ENCODE measurements at places on chromosomes 7 and 10. TPM values are rescaled to one million over a fixed set of nuclear protein-coding genes. Genes with fewer than 3 reads are reported as not detected.
A peak's percentile ranks its signal among the peaks of the same experiment; 100 is the strongest.

DNA sequence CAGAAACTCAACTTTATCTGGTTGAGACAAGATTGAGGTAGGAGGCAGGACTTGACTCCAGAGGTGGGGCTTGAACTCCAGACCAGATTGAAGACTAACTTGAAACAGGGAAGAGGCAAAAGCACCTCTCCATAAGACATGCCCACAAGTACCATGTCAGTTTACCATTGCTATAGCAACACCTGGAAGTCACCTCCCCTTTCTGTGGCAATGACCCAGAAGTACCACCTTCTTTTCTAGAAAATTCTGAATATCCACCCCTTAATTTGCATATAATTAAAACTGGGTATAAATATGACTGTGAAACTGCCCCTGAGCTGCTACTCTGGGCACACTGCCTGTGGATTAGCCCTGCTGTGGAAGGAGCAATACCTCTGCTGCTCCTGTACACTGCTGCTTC lies 4.9 kb upstream of the TOMM7 start:
- no peaks in the 10 kb centered on the region for H3K36me3 ChIP-seq
- no peak for DNase-seq
- H3K4me1 ChIP-seq: no peaks in the 10 kb centered on the region

DNA sequence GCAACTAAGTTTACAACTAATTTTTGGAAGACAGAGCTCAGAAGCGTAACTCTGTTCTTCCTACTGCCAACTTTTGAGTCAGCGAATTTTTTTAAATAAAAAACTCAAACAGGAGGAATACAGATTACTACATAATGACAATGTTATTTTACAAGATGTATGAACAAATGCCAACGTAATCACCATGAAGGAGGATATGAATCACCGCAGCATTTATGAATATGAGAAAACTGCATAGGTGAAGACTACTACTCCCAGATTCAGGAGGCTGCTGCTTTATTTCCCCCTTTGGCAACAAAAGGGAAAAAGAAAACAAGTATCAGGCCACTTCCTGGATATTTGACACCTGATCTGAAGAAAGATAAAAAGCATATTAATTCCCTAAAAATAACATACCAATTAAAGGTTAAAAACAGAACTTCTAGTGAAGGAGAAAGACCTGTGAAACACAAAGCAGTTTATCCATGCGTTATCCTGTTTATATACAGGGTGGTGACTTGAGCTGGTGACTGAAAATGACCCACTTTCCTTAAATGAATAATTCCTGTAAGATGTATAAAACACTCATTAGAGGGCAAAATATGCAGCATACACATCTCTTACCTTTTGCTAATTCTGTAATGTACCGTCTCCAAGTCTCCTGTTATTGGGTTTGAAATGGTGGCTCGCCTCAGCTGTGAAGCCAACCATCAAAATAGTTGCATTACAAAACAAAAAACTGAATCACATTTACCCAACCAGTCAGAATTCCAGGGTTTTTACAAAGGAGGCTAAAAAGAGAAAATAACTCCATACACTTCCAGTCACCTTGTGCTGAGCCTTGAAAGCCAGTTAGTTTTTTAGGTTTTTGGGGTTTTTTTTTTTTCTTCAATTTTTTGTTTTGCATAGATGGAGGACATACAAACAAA lies 52.0 kb downstream of the P4HA1 start:
- peak; percentile 71 for DNase-seq
- H3K27me3 ChIP-seq: no peaks in the 10 kb centered on the region
- H3K4me1 ChIP-seq: peaks cover 21% of the 10 kb centered on the region
- H3K4me3 ChIP-seq: no peak overlapping the region
- peaks cover 2% of the 10 kb centered on the region for H3K36me3 ChIP-seq

DNA sequence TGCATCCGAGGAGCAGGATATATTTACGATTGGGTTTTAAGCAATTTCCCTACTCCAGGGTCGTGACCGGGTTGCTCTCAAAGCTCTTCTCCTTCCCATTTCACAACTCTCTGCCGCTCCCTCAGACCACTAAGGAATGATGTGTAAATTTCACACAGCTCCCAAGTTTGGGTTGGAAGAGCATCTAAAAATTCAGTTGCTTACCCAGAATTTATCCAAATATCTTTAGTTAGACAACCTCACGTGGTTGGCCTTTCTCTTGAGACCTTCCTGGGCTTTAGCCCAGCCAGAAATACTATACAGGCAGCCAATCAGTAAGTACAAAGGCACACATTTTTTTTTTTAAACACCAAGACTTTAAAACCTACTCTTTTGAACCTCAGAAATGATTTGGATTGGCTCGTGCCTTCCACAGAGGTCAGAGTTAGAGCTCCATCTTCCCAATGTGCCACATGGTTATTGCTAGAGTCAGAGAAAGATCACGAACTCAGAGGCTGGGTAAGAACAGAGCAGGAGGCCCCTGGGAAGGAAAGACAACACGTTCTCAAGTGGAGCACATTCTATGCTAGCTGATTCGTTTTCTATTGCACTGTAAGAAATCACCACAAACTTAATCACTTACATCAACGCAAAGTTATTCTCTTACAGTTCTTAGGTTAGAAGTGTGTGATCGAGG lies 335.4 kb upstream of the MGMT start:
- H3K27ac ChIP-seq: no peak overlapping the region
- H3K4me1 ChIP-seq: no peaks in the 10 kb centered on the region
- H3K27me3 ChIP-seq: no peaks in the 10 kb centered on the region
- no peak overlapping the region for H3K4me3 ChIP-seq
- no peaks in the 10 kb centered on the region for H3K36me3 ChIP-seq
- no peak for DNase-seq

KIAA1549 gene
- 1.1 TPM for polyA plus RNA-seq

Measured in keratinocyte (primary cell).